ENCODE measurements at places on chromosomes 3 and 15.

DNA sequence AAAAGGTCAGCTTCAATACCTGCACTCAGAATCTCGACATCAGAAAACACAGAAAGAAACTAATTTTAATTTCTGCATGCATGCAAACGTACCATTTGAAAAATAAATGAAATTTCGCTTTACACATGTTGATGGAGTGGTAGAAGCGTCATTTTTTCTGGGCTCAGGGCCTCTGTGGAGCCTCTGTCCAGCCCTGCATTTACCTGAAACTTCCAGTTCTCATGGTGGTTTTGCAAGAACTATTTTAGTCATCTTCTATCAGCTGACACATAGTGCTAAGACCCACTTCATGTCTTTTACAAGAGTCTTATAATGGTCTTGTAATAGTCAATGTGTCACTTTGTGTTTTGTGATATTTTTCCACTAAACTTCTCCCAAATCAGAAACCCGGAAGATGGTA lies 5.3 kb downstream of the KY start:
- no peak for DNase-seq

DNA sequence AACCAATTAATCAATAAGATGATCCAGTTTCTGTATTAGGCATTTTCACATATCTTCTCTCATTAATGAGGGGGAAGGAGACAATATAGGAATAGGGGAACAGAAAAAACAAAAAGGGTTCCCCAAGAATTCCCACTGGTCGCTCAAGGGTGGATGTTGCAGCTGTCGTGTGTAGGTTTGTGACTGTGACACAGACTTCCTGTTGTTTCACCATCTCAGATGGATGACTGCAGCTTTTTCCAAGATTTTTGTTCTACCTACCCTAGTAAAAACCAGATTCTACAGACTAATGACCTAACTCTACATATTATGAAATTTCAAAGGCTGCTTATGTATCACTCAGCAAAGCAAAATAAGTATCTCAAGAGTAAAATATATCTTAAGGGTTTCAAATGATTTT lies 73.7 kb upstream of the MB21D2 start:
- no peak for DNase-seq

DNA sequence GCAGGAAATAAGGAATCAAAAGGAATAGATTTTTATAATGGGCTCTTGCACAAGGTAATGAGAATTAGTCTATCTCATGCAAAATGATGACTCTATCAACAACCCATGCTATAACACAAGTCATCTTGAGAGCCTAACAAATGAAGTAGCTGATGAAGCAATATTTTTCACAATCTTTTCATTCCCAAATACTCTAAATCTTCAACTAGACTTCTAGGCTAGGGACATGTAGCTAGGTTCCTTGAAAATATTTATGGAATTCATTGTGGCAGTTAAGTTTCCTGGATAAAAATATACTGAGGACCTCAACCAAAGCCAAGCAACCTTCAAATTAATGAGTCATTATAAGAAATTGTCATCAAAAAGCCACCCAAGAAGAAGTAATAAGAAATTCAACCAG lies 55.4 kb downstream of the DCBLD2 start:
- no peak for DNase-seq

GRCh38 chr15:73593304-73594074 lies 39.7 kb downstream of the NPTN start:
- DNase-seq = no peak

DNA sequence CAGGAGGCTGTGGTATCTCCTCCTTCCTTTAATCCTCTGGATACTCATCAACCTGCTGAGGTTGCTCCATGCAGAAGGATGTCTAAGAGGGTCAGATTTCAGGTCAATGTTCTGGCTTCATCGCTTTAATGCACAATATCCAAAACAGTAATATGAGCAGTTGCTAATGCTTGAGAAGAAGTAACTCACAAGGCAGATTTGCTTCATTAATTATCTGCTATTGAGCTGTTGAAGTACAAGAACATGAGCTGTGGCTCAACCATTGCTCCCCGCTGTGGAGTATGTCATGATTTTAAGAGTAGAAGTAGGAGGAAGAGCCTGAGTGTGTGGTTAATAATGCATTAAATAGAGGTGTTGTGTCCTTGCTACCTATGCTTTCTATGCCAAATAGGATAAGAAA lies 1412.9 kb upstream of the ALCAM start:
- no peak for DNase-seq

- DNase-seq = peak; percentile 7
Measured at GRCh38 chr3:88150371-88150770, 612 bp downstream of the C3orf38 start.

- no peak for DNase-seq
Measured at GRCh38 chr3:164732166-164732565, 346.1 kb downstream of the SI start.

- DNase-seq = no peak
Measured at GRCh38 chr3:13018561-13019242, 54.5 kb downstream of the IQSEC1 start.

DNA sequence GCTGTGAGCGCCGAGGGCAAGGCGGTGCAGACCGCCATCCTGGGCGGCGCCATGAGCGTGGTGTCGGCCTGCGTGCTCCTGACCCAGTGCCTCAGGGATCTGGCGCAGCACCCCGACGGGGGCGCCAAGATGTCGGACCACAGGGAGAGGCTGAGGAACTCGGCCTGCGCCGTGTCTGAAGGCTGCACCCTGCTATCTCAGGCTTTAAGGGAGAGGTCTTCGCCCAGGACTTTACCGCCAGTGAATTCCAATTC lies 2.3 kb downstream of the TLNRD1 start:
- DNase-seq = no peak

DNA sequence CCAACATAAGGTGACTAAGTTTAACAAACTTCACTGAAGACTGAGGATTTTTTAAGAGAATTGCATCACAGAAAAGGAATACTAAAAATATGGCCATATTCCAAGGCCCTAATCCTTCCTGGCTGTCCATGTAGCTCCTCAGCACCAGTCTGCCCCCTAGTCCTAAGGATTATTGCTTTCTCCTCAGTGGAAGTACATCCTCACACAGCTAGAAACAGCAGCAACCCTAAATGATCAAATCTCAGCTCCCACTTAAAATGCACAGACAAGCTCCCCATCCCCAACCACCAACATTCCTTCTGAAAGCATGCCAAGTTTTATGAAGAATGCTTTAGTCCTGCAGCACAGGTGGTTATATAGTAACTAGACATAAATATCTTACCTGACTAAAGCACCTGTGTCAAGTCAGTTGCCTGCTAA lies 14.7 kb downstream of the ST3GAL6 start:
- no peak for DNase-seq

GRCh38 chr3:156180077-156180476 lies 59.7 kb downstream of the KCNAB1 start:
- DNase-seq = no peak

DNA sequence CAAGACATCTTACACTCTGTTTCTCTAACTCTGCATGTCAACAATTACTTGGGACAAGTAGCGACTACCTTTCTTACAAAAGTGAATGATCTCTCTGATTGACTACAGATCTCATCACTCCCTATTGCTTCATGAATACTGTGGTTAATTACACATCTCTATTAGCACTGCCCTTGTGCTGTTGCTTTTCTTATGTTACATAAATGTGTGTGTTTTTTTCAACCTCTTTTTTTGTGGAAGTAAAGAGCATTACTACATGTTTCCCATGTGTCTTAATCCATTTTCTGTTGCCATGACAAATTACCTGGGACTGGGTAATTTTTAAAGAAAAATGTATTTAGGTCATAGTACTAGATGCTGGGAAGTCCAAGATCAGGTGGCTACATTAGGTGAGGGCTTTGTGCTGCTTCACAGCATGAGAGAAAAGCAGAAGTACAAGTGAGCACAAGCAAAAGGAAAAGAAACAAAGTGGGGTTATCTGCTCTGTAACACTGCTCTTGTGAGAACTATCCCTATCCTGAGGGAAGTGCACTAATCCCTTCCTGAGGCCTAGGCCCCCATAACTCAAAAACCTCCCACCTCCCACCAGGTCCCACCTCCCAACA lies 298.2 kb upstream of the SATB1 start:
- DNase-seq = no peak

DNA sequence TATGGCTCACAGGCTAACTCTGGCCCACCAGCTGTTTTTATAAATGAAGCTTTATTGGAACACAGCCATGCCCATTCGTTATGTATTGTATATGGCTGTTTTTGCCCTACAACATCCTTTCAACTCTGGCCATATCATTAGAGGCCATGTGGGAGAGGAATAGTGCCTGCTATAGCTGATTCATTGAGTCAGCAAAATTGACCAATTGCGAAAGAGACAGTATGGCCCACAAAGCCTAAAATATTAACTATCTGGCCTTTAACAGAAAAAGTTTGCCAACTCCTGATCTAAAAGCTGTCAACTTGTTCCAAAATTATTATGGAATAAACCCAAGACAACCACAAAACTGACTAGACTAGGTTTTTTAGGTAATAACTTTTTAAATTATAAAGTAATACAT lies 1.4 kb downstream of the NR1I2 start:
- no peak for DNase-seq

DNA sequence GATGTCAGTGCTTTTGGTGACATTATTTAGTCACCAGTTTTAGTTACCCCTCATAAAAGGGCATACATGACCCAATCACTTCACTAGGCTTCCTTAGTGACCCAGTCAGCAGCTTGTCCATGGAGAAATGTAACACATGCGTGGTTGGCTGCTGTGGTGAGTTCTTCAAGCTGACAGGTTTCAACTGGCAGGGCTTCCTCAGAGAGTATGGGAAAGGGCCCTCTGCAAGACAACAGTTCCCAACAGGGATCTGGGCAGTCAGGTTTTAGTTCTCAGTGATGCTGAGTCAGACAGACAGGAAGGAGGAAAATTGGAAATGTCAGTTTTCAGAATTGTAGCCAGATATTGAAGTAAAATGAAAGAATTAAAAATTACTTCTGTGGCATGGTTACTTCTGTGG lies 282.5 kb downstream of the TBL1XR1 start:
- DNase-seq = no peak

DNA sequence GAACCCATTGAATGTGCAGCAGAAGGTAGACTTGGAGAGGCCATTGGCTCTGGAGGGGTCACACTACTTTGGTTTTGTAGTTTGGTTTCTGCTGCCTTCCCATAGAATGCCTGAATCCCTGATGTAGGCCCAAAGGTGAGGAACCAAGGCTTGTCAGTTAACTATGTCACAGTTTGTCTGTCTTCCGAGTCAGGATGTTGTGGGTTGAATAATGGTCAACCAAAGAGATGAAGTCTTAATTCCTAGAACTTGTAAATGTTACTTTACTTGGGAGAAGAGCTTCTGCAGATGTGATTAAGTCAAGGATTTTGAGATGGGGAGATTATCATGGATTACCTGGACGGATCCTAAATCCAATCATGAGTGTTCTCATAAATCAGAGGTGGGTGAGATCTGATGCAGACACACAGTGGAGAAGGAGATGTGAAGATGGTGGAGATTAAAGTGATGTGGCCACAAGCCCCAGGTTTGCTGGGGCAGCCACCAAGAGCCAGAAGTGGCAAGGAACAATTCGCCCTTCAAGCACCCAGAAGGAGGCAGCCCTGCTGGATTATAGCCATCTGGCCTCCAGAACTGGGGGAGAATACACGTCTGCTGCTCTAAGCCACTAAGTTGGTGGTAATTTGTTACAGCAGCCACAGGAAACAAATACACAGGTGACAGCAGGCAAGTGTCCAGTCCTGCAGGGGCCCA lies 2.3 kb upstream of the CCR8 start:
- DNase-seq = no peak

GRCh38 chr15:50277370-50277769 lies 11.8 kb upstream of the HDC start:
- DNase-seq = no peak

DNA sequence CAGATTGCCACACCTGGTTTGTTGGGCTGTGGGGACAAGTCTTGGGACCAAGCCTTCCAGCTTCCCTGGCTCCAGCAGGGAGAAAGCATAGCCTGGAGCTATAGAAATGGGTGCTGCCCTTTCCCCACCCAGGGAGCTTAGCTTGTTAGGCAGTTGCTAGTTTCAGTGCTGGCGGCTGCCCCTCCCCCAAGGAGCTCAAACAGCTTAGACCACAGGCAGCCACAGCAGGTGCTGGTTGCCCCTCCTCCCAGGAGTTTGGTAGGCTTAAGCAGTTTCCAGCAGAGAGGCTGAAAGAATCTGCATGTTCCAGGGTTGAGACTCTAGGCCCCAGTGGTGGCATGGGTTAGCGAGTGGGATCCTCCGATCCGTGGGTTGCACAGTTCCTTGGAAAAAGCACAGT lies 889.7 kb downstream of the IGSF11 start:
- DNase-seq = no peak

DNA sequence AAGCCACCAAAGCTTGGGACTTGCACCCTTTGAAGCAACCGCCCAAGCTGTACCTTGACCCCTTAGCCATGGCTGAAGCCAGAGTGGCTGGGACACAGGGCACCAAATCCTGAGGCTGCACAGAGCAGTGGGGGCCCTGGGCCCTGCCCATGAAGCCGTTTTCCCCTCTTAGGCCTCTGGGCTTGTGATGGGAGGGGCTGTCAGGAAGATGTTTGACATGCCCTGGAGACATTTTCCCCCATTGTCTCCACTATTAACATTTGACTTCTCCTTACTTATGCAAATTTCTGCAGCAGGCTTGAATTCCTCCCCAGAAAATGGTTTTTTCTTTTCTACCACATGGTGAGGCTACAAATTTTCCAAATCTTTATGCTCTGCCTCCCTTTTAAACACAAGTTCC lies 522.2 kb downstream of the EDEM1 start:
- no peak for DNase-seq

- DNase-seq = no peak
Measured at GRCh38 chr3:6088433-6088832, 772.5 kb upstream of the GRM7 start.

- no peak for DNase-seq
Measured at GRCh38 chr3:115766587-115767482, 143.5 kb downstream of the GAP43 start.

GRCh38 chr3:125358923-125359322 lies 16.2 kb downstream of the ZNF148 start:
- DNase-seq = no peak

DNA sequence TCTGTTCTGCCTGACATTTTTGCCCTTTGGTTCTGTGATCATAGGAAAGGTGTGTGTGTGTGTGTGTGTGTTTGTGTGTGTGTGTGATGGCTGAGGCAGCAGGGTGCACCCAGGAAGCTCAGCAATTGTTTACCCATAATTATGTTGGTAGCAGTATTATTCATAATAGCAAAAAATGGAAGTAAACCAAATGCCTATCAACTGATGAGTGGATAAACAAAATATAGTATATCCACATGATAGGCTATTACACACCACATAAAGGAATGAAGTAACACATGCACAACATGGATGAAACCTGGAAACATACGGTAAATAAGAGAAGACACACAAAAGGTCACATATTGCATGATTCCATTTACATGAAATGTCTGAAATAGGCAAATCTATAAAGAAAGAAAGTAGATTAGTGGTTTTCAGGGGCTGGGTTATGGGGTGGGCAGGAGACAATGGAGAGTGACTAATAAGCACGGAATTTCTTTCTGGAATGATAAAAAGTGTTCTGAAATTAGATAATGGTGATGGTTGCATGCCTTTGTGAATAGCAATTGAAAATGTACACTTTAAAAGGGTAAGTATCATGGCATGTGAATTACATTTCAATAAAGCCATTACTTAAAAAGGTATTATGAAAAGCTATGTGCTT lies 167.2 kb downstream of the POLR2M start:
- DNase-seq = no peak
